HFFc6 (cell line): ENCODE measurements at places on chromosomes 5 and 9. TPM values are rescaled to one million over a fixed set of nuclear protein-coding genes. Genes with fewer than 3 reads are reported as not detected.

The GABBR2 gene
- 3.6 to 9.7 TPM (median 9.3 TPM) in 3 replicates for total RNA-seq

The CATSPER3 gene
- total RNA-seq = 0.18 TPM in 1 of 2 replicates, not detected in the other

The PTPA gene
- 154 to 169 TPM (median 160 TPM) in 3 replicates for total RNA-seq

The MCTP1 gene
- total RNA-seq = 0.75 to 3.9 TPM (median 1.6 TPM) in 3 replicates

DNA sequence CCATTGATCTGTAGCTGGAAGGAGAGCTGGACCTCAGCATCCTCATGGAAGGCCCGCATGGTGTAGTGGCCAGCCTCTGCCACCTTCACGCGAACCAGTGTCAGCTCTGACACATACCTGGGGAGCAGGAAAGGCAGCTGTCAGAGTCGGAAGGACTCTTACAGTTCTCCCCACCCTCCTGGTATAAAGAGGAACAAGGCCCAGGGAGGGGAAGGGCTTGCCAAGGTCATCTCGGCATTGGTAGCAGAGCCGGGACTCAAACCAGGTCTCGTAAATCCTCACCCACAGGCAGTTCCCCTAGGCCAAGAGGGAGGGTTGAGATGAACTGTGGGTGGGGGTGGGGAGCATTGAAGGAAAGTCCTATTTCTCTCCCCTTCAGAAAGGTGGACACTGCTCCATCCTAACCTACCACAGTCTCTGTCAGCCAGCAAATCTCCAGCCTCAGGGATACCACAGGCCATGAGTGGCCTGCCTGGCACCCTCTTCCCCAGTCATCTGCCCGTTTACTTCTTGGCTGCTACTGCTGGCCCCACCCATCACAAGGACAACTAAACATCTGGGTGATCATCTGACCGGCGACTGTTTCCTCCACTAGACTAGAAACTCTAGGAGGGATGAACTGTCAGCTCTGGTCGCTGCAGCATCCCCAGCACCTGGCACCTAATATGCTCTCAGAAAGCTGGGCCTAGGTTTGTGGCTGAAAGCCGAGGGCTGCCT lies 23.5 kb downstream of the PDGFRB start:
- peak; percentile 26 for DNase-seq

GRCh38 chr5:172479784-172480115 lies 25.4 kb upstream of the SH3PXD2B start:
- no peak for DNase-seq

- DNase-seq = no peak
Measured at GRCh38 chr5:56552612-56553268, 262.6 kb upstream of the MAP3K1 start.

DNA sequence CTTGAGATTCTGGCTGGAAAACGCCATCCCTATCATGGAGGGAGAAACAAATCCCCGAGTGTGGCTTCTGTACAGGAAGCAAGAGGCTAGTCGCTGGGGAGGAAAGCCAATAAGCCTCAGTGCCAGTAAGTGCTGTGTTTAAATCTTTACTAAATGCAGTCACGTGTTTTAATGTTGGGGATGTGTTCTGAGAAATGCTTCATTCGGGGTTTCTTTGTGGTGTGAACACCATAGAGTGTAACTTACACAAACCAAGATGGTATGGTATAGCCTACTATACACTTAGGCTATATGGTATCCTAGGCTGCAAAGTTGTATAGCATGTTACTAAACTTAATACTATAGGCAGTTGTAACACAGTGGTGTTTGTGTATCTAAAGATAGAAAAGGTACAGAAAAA lies 94.7 kb downstream of the GCNT1 start:
- no peak for DNase-seq

DNA sequence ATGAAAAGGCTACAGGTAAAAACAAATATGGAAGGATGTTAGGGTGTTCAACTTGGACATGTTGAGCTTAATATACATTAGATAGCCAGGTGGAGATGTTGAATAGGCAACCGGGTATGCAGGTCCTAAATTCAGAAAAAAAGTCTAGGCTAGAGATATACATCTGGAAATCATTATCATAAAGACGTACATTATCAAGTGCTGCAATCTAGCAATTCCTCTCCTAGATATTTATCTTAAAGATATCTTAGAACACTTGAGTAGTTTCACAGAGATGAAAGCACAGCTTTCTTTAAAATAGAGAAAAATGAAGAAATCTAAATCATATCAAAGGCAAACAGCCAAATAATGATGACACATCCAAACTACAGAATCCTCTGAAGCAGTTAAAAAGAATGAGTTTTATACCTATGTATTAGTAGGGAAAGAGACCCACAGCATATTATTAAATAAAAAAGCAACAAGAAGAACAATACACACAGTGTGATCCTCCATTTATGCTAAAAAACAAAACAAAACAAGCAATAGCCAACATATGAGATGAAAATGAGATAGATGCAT lies 3.8 kb downstream of the NUDCD2 start:
- no peak for DNase-seq

- DNase-seq = no peak
Measured at GRCh38 chr9:133960568-133961129, 31.5 kb downstream of the VAV2 start.

DNA sequence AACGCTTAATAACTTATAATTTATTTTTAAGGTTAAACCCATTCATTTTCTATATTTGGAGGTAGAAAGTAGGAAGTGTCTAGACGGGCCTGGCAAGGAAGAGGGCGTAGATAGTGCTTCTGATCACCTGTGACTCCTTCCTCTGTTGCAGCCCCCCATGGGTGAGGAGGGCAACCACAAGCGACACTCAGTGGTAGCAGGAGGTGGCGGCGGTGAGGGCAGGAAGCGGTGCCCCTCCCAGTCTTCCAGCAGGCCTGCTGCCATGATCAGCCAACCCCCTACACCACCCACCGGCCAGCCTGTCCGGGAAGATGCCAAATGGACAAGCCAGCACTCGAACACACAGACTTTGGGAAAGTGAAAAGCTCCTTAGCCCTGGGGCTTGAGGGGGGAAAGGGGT lies 36.7 kb downstream of the FAXDC2 start:
- no peak for DNase-seq
